ENCODE measurements at places on chromosomes 13 and 19. TPM values are rescaled to one million over a fixed set of nuclear protein-coding genes. Genes with fewer than 3 reads are reported as not detected.

NLRP5 gene
- not detected for total RNA-seq

TMPRSS9 gene
- total RNA-seq, result not detected

CDX2 gene
- total RNA-seq, result not detected

RFX1 gene
- 5.1 TPM for total RNA-seq

WIZ gene
- 13.3 TPM for total RNA-seq

KLF12 gene
- 35.7 TPM for total RNA-seq

FAM216B gene
- total RNA-seq, result not detected

UCHL3 gene
- 80.1 TPM for total RNA-seq

SLC1A6 gene
- total RNA-seq, result 16.4 TPM

Measured in placental epithelial cell (primary cell).